KG1 (cell line): ENCODE measurements at places on chromosomes 13 and 19.

DNA sequence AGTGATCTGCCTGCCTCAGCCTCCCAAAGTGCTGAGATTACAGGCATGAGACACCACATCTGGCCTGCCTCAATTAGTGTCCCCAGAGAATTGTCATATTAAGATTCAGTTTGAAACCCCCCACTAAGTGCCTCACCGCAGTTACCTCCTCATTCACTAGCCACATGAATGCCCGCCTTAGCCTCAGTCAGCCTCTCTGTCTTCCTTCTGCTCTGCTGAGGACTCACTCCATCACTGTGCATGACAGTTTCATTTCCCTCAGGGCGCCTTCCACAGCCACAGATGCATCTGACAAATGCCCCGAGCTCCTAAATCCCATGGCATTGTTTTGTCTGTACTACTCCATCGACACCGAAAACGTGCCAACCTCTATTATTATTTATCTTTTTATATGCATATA lies 23.3 kb downstream of the MIPEP start:
- DNase-seq = no peak

GRCh38 chr19:14943601-14944000 lies 2.3 kb downstream of the OR7C2 start:
- DNase-seq = peak; percentile 4

DNA sequence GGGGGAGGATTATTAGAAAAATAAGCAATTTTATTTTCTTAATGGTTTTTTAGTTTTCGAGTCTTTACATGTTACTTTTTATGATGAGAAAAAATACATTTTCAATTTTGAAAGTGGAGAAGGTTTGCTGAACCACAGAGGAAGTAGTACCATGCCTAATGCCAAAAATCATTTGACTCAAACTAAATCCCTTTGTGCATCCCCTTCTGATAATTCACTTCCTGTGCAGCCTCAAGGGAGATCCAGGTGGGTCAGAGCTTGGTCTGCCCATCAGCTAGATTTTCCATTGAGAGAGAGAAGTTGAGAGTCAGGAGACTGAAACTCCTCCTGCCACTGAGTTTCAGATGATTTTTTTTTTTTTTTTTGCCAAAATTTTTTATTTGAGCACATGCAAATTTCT lies 571.7 kb downstream of the LIG4 start:
- DNase-seq = no peak

DNA sequence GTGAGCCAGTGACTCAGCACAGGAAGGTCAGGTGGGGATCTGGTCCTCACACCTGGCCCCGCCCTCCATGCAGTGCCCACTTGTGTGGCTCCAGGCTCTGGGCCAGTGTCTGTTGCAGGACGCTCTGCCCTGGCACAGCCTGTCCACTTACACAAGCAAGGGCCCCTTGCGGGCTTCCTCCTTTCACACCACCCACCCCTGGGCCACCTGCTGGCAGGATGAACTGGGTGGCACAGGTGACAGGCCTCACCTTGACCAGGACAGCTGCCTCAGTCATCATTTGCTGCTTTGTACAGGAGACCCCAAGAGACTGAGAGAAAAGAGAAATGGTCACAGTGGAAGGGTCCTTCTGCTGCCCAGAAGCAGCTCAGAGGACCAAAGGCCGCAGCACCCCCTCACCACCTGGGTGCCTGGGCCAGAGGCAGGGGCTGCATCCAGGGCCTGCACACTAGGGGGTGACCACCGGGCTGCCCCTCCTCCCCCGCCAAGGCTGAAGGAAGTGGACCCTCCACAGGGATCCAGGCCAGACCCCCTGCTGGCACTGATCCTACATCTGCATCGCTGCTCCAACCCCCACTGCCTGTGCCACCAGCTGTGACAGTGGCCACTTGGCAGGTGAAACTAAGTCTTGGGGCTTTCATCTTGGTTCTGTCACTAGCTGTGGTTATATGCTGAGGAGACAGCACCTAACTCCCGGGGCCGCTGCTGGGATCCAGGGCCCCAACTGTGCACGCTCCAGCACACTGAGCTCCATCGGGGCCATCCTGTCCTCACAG lies 110.3 kb downstream of the TUBA3C start:
- DNase-seq = no peak

DNA sequence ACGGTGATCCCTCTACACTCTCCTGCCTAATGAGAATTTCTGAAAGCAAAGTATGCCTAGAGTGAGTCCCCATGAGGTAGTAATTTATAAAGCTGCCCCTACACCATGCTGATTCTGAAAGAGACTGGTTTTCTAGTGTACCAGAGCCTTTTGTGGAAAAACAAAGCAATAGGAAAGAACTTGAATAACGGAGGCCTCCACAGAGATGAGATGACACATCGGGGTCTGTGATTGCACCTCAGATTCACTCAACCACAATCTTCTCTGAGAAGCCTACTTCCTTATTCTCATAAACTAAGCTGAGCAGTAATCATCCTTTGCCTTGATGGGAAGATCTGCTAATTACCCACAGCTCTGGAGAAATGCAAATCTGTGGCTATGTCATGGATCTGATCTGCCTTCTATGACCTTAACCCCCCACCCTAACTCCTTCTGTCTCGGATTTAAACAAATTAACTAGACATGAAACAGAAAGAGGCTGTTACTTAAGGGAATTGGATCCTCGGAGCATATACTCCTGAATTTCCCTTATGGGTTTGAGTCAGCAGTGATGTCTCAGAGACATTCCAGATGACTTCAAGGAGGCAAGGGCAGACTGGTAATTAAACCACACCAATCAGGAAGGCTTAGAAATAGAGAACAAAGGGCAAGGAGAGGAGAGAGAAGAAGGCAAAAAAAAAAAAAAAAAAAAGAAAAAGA lies 128.0 kb downstream of the DCT start:
- no peak for DNase-seq

DNA sequence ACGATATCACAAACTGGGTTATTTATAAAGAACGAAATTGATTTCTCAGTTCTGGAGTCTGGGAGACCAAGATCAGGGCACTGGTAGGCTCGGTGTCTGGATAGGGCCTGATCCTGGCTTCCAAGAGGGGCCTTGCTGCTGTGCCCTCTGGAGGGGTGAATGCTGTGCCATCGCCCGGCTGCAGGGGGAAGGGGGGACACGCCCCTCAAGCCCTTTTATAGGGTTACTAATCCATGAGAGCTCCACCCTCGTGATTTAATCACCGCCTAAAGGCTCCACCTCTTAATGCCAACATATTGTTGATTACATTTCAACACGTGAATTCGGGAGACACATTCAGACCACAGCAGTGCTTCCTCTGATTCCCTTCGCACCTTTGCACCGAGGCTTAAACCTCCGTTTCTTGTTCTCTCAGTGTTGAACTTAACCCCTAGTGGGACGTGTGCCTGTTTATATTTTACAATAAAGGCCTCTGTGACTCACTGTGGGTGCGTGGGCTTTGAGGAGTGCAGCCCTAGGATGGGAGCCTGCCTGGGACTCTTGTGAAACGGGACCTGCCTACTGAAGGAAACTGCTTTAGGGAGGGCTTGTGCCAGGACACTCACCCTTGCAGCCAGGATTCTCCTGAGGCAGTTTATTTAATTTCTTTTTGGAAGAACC lies 52.4 kb upstream of the SPATA13 start:
- DNase-seq = no peak

GRCh38 chr13:82739881-82740280 lies 1142.4 kb downstream of the SLITRK1 start:
- DNase-seq = no peak

GRCh38 chr19:55096061-55096701 lies 20.5 kb downstream of the EPS8L1 start:
- no peak for DNase-seq

- no peak for DNase-seq
These were observed 6.5 kb downstream of the SPART start for GRCh38 chr13:36339600-36340155.

- no peak for DNase-seq
These were observed 242.2 kb upstream of the EDNRB start for GRCh38 chr13:78160793-78161192.

- no peak for DNase-seq
These were observed 10.1 kb downstream of the FOXO1 start for GRCh38 chr13:40656358-40656757.

- no peak for DNase-seq
These were observed 23.5 kb downstream of the DZIP1 start for GRCh38 chr13:95620825-95621498.

GRCh38 chr13:109700176-109700575 lies 86.2 kb downstream of the IRS2 start:
- DNase-seq = peak; percentile 86

DNA sequence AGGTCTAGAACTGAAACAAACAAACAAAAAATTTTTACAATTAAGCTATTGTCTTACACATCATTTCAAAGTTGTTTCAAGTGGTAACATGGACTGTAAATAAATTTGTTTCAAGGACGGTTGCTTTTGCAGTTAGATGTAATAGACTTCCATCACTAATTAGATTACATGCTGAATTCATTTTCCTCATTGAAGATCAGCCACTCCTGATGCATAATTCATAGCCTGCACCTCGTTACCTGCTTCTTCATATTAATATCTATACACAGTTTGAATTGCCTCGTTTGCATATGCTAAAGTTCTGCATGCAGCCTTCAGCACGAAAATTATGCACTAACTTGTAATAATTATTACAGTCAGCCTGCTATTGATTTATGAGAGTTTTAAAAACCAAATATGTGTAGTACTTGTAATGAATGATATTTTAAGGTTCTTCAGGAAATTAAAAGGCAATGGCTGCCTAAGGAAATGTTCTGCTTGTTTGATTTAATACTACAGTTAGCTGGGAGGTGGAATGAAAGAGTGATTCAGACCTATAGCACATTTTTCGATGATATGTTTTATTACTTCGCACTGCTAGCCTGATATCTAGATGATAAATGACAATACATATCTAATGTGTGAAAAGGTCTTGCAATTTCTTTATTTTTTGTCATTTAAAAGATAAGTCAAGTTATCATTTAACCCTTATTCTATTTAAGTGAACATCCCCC lies 184.9 kb downstream of the DACH1 start:
- no peak for DNase-seq

GRCh38 chr19:49896863-49897621 lies at the start of gene IL4I1:
Gene IL4I1 (minus strand): TSS chr19:49896887. CDS start chr19:49896160, 727 bp downstream.
- DNase-seq = peak; percentile 35

DNA sequence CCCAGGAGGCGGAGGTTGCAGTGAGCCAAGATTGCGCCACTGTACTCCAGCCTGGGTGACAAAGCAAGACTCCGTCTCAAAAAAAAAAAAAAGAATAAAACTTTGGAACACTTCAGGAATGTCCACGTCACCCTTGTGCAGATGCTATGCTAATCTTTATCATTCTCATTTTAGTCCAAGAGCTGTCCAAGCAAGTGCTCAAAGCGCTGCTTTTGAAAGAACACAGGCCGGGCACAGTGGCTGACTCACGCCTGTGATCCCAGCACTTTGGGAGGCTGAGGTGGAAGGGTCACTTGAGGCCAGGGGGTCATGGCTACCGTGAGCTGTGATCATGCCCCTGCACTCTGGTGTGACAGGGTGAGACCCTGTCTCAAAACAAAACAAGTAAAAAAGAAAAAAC lies 11.1 kb upstream of the UQCR11 start:
- no peak for DNase-seq

DNA sequence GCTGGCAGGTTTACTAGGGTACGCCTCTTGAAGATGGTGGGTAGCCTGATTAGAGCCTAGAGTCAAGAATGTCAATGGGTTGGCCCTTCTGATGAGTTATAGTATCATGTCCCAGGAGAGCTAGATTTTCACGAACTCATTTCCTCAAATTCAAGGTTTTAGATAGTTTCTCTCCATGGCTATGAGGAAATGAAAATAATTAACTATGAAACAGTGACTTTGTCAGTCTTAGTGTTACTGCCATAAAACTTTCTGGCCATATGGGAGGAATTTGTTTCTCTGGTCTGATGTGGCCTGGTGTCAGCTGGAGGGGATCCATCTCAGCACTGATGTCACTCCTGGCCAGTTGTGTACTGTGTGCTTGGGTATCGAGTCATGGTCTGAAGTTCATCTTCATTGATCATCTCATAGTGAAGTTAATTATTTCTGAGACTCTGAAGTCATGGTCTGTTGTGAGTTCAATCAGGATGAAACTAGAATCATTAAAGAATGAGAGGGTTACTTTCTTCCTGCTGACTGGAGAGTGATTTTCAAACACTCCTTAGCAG lies 49.4 kb upstream of the TNFSF11 start:
- DNase-seq = no peak

- DNase-seq = no peak
These were observed 71.3 kb downstream of the SLC7A1 start for GRCh38 chr13:29524176-29524575.

DNA sequence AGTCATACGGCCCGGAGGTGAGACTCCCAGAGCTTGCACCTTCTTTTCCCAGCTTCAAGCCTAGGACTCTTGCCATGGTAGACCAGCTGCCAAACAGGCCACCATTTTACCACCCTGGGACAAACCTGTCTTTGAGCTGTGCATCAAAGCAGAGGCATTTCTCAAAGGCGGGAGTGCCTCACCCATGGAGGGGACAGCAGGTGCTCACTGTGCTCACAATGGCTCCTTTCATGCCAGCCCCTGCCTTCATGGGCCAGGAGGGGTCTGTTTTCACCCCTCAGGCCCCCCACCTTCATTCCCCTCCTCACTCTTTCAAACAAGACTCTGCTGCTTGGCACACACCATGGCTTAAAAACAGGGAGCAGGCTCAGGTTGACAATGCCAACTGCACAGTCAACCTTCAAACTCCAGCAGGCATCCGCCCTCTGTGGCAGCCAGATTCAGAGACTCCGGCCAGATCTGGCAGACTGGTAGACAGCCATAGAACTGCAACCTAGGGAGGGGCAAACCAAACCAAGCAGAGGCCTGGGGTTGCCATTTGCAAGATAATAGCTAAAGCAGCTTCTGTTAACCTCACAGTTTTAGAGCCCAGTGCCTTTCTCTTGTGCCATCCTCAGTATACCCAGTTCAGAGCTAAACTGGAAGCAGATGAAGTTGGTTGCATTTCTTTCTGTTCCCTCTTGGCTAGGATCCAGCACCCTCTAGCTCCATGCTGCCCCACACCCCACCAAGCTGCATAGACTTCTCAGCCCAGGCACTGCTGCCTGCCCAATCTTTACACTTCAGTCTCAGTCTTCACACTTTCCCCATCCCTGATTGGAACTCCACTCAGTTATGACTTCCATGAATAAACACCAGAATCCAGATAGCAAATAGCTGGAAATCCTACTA lies 93.9 kb upstream of the SPATA13 start:
- no peak for DNase-seq

DNA sequence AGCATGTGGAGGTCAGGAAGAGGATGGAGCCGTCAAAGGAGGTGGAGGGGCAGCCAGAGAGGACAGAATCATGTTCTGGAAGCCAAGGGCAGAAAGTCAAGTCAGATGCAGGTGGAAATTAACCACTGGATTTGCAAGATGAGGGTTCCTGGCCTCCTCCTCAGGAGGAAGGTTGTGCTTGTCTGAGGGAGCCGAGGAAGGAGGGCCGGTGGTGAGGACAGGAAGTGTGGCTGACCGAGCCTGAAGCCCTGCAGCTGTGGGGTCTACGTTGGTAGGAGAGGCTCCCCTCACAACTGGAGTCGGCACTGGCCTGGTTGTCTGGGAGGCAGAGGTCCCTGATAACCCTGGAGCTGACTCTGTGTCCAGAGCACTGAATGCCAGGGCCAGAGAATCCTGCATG lies 15.4 kb upstream of the DHDH start:
- no peak for DNase-seq

GRCh38 chr13:43864921-43865320 lies 14.6 kb downstream of the CCDC122 start:
- DNase-seq = no peak
